ENCODE measurements at places on chromosomes 4 and X.

DNA sequence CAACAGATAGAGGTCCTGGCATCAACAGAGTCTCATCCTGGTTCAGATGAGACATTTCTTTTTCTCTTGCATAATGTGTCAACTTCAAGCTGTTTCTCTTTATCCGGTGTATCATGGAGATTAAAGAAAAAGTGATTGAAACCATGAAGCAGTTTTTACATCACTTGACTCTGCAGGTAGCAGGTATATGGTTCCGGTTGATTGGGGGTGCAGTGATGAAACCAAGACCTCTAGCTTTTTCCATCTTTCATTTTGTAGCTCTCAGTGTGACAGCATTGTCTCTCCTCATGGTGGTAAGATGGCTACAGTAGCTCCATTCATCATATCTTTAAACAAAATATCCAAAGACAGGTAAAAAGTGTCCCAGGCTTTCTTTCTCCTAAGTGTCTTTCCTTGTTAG is 2.4 kb upstream of the HOPX start:
- no peak for DNase-seq

DNA sequence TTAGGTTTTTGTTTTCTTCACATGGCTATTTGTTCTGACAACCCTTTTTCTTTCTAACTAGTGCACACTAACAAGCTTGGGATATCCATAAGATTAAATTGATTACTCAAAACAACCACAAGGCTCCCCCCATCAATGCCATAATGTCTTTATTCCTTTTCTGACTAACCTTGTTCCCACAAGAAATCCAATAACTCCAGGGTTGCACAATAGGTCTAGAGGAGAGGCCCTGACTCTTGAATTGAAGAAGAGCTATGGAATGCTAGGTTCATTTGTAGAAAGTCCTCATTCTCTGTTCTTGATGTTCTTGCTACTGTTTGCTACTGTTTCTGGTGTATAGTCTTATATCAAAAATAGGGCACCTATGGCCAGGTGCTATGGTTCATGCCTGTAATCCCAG is 71.0 kb downstream of the PRRG1 start:
- DNase-seq, result no peak

- no peak for DNase-seq
Observed at GRCh38 chr4:37068580-37068979, 176.0 kb upstream of the NWD2 start.

DNA sequence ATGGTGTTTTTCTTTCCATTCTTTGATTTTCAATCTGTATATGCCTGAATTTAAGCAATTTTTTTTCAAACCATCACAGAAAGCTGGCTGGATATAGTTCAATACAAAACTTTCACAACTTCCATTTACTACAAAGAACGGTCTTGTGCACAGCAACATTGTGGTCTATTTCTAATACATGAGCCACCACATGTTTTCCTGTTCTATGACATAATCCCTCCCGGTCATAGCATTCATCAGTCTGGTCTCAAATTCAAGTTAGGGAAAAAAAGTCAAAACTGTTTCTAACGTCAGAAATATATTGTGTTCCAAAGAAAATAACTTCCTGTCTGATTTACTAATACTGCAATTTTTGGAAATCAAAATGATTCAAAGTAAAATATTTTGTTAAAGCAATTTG is 7.5 kb upstream of the CXCL6 start:
- no peak for DNase-seq

DNA sequence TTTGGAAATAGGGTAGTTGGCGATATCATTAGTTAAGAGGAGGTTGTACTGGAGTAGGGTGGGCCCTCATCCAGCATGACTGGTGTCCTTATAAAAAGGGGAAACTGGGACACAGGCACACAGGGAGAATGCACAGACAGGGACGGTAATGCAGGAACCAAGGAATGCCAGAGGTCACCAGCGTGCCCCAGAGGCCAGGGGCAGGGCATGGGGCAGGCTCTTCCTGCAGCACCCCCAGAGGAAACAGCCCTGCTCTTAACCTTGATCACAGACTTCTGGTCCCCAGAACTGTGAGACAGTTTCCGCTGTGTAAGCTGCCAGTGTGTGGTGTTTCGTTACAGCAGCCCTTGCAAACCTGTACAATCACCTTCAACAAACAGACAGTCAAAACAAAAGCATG is 15.9 kb upstream of the STOX2 start:
- no peak for DNase-seq

DNA sequence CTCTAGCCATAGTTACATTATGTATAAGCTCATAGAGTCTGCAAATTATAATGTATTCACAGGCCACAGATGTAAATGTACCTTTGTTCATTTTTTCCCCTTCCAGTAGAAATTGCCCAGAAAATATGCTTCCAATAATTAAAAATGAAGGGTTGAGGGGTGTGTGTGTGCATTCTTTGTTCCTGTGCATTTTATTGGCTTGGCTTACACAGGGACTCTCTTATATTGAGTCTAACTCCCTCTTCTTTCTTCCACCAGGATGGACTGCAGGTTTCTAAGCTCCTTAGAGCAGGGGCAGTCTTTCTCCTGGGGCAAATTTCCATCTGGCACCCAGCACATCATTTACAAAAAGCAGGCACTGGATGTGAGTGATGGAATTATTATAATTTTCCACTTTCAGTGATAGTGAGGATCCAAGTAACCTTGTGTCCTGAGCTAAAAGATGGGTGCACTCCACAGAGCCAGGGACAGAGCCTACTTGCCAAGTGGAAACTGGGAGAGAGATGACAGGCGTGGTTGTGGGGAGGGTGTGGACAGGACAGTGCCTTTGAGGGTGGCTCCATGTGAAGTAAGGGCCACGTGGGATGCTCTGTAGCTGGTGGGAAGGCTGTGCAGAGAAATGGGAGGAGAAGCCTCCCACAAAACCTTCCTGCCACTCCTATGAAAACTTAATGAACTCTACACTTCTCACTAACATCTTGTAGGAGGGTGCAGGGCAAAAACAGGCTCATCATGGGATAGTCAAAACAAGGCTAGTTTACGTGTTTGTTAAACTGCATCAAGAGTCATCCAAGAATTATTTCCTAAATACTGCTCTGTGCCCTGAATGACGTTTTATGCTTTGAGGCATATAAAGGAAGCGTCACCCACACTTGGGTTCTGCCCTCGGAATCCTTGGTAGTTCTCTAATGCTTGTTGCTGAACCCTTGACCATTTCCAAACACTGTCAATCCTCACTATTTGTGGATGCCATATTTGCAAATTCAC is 16.0 kb downstream of the IGFBP7 start:
- no peak for DNase-seq

- no peak for DNase-seq
Observed at GRCh38 chr4:103324811-103325210, 126.7 kb upstream of the CENPE start.

DNA sequence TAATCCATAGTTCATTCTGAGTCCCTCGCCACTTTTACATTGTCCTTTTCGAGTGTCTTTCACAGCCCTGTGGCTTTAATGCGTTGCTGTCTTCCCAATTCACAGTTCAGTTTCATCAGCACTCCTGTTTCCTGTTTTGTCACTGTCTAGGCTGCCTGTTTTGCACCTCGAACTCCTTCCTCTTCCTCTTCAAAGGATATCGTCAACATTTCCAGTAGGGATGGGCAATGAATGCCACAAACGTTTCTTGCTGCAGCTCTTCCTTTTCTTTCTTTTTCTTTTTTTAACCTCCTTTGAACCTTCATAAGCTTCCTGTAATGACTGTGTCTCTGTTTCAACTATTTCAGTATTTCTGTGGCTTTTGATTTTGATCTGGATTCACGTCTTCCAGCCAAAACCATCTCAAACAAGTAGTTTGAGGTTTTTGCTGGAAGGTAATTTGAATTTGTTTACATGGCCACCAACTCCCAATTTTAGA is 105.4 kb downstream of the ANXA3 start:
- DNase-seq, result no peak

All from AG04450 (cell line).